ENCODE measurements at places on chromosomes 1 and 21.

DNA sequence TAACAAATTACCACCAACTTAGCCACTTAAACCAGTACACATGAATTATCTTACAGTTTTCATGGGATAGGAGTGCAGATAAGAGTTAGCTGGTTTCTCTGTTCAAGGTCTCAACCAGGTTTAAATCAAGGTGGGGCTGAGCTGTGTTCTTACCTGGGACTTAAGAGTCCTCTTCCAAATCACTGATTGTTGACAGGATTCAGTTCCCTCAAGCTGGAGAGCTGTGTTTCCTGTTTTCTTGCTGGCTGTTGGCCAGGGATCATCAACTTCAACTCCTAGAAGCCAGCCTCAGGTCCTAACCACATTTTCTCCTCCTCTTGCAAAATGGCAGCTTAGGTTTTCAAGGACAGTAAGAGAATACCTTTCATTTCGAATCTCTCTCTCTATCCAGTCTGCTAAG lies 123.8 kb upstream of the CHRM3 start:
- no peak for DNase-seq

- no peak for DNase-seq
Observed at GRCh38 chr21:41689289-41689583, 77.6 kb downstream of the RIPK4 start.

- no peak for DNase-seq
Observed at GRCh38 chr21:28604946-28605537, 387.6 kb downstream of the LTN1 start.

- DNase-seq: peak; percentile 50
Observed at GRCh38 chr1:28365864-28366263, 3.7 kb upstream of the PHACTR4 start.

GRCh38 chr1:244502630-244503029 lies 41.6 kb downstream of the CATSPERE start:
- DNase-seq: no peak

DNA sequence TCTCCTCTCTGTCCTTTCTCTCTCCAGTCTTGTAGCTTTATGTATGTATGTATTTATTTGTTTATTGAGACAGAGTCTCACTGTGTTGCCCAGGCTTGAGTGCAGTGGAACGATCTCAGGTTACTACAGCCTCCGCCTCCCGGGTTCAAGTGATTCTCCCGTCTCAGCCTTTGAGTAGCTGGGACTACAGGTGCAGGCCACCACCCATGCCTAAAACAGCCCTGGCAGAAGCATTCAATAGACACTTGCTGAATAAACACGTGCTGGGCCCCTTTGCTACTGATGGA lies 2.5 kb downstream of the KIAA2013 start:
- no peak for DNase-seq

GRCh38 chr1:1470626-1471388 lies 758 bp upstream of the ATAD3B start:
- peak; percentile 23 for DNase-seq

DNA sequence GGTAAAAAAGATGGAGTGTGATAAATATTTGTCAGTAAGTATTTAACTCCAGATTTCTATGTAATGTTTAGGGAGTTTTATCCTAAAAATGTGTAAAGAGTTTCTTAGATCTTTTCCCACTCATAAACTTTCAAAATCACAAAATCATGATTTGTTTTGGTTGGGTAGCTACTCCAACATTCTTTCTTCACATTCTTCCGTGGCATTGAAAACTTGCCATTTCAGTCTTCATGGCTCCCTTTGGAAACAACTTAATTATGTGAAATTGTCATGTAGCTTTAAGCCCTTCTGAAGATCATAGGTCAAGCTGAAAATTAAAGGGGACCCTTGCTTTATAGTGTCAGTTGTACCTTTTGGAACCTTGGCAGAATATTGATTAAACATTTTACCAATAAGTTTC lies 73.2 kb downstream of the ADGRL2 start:
- no peak for DNase-seq

DNA sequence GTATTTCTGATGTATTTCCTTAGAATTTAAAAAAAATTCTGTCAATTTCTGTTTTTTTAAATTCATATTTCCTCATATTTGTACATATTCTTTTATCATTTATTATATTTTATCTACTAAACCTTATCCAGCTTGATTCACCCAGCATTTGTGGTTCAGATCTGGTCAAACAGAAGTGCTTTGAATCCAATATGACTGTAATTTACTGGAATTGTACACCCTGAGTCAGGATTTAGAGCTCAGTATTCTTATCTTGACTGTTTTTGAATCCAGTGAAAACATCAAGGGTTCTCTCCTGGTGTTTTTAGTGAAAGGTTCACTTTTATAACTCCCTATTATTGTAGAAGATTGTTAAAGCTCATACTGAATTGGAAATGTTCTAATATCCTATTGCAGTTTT lies 1077.0 kb upstream of the NCAM2 start:
- DNase-seq: no peak

DNA sequence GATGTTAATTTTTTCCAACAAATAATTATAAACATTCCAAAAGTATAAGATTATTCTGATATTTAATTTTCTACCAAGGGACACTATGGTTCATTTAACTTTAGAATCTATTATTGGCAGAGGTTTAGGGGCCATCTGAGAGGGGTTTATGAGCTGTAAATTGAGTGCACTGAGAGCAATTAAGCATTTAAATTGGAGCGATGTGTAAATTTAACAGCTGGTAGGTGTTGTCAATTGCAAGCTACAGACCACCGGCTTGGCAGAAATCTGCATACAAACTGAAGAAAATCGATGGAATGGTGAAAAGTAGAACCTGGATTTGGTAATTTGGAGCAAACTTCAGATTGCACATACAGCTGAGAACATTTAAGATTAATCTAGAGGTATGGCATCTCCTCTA lies 55.8 kb upstream of the MTF2 start:
- no peak for DNase-seq
